ENCODE measurements at places on chromosomes 6 and 20. TPM values are rescaled to one million over a fixed set of nuclear protein-coding genes. Genes with fewer than 3 reads are reported as not detected.

The PREX1 gene
- 20.7 TPM for total RNA-seq

DNA sequence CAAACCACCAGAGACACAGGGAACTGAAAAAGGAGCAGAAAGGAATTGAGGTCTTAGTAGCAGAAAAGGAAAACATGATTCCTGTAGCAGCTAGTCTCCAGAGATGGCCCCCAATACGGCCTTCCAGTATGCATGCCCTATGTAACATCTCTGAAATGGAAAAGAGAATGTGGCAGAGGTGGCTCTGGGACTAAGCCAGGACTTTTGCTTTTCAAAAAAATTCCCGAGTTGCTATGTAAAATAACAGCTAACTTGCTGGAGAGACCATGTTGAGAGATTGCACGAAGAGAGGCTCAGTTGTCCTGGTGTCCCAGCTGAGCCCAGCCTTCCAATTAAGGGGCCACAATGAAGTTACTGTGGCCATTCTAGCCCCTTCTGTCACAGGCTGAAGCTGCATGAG is 27.7 kb downstream of the IL20RA start:
- no peak for DNase-seq

GRCh38 chr6:32148289-32149091 is 3.2 kb downstream of the PRRT1 start:
- no peak for DNase-seq

DNA sequence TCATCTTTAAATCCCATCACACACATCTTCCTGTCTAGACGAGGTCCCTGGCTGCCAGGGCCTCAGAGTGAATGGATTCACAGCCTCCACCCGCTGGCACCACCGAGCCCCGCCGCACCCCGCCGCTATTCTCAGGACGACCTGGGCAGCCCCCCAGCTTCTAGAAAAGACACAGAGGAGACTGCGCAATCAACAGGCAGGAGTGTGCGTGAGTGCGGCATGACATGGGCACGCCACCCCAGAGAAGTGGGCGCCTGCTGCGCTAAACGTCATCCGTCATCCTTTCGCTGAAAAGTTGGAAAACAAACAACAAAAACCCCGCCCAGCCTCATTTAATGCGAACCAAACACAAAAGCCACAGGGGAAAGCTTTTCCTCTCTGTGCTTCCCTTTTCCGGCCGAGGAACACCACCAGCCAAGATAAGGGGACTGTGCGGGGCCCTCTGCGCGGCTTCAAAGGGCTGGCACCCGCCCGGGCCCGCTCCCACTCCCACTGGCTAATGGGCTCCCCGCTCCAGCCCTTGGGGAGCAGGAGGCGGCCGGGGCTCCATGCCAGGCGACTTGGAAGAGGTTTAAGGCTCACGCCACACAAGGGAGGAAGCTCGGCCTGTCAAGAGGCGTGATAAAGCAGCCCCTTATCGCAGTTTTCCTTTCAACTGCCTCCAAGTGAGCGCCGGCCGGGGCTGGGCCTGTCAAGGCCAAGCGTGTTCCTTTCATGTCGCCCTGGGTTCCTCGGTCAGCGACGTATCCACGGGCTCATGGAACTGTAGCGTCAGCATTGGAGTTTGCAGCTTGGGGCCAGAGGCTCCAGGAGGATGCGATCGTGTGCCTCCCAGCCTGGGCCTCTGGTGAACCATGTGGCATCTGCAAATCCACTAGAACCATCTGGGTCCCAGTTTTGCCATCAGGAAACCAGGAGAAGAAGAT is 50.1 kb downstream of the NFATC2 start:
- DNase-seq, result no peak

DNA sequence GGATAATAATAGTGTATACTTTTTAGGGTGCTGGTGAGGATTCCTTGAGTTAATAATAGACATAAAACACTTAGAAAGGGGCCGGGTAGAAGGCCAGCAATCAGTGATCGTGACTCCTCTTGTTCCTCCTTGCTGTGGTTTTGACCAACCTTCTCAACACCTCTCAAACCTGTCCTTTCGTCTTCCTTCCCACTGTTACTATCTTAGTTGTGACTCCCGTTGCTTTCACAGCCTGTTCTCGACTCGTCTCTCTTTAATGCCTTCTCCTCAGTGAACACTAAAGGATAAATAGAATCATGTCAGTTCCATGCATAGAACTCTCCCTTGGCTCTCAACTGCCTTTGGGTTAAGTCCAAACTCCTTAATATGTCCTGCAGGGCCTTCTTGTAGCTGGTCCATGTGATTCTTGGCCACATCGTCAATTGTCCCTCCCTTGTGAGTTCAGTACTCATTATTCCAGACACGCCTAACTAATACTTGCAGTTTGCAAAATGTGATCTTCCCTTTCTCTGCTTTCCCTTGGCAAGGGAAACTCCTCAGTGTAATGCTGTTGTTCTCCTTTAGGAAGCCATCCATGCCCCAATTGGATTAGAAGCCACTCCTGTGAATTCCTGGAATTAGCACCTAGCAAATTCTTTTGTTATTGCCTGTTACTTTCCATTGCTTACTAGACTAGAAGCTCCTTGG is 164.9 kb downstream of the UTRN start:
- DNase-seq, result no peak

- DNase-seq, result no peak
Observed at GRCh38 chr6:160081398-160081797, 40.2 kb upstream of the SLC22A1 start.

GRCh38 chr20:44461803-44462174 is 13.9 kb upstream of the TTPAL start:
- DNase-seq, result no peak

All from OCI-LY7 (cell line).